ENCODE measurements at places on chromosomes 3 and 15.

GRCh38 chr3:46369151-46369550 is 1.6 kb upstream of the CCR5 start:
- DNase-seq, result no peak

DNA sequence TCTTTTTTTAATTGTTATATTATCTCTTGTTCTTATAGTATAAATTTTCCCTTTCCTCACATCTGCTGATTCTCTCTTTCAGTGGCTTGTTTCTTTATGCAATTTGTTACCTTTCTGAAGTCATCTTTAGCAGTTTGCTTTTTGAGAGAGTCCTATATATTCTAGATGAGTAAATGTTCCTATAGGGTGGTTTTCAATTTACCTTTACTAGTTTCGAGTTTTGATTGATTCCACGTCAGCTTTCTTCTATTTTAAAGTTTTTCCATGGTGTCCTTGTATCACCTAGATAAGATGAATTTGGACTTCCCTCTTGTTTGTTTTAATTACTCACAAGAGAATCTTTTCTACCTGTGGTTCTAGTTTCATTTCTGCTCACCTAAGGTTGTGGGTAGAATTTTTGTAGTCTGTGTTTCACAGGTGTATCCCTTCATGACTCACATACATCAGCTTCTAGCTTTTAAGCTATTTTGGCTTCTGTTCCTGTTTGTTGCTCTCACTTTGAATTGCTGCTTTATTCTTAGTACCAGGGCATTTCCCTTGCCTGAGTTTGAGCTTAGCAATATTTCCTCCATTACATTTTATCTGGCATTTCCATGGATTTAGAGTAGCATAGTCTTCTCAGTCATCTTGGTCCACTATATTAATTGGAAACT is 6.4 kb downstream of the TEX9 start:
- DNase-seq, result no peak

DNA sequence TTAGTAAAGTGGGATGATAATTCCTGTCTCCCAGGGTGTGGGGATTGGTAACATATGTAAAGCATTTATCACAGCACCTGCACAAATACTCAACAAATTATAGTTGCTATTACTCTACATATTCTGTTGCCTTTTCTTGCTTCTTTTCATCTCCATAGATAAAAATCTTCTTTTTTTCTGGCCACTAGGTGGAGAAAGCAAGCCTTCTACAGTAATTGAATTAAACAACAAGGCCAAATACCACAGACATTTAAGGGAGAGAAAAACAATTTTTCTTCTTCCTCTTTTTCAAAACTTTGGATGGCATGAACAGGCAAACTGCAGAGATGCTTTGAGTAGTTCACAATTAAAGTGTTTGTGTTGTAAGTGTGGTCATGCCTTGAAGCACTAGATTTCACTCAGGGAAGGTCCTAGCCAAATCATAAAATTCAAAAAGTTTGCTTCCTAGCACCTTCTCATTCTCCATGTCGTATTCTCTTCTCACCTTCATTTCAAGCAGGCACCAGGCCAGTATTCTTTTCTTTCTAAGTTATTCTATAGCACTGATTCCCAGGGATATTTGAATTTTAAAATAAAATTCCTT is 493.4 kb upstream of the TGFBR2 start:
- DNase-seq, result peak; percentile 42

DNA sequence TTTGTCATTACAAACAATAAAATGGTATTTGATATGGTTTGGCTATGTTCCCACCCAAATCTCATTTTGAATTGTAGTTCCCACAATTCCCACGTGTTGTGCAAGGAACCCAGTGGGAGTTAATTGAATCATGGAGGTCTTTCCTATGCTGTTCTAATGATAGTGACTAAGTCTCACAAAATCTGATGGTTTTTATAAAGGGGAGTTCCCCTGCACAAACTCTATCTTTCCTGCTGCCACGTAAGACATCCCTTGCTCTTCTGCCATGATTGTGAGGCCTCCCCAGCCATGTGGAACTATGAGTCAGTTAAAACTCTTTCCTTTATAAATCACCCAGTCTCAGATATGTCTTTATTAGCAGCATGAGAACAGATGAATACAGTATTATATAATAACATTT is 15.4 kb upstream of the AADAC start:
- no peak for DNase-seq

DNA sequence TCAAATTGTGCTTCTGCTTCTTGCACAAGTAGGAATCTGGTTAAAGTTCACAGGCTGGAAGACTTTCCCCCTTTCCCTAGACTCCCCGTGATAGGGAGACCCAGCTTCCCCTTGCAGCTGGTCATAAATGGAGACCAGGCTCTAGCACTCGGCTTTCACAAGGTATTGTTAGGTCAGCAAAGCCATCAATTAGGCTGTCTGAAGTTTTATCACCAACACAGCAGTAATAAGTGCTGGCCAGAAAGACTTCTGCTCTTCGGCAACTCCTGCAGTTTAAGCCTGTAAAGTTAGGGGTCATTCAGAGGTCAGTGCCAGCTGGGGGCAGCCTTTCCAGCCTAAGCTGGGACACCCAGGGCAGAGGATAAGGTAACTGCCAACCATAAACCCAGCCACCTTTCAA is 203.4 kb downstream of the MEIS2 start:
- DNase-seq, result no peak
